ENCODE measurements at places on chromosomes 1 and 21.

DNA sequence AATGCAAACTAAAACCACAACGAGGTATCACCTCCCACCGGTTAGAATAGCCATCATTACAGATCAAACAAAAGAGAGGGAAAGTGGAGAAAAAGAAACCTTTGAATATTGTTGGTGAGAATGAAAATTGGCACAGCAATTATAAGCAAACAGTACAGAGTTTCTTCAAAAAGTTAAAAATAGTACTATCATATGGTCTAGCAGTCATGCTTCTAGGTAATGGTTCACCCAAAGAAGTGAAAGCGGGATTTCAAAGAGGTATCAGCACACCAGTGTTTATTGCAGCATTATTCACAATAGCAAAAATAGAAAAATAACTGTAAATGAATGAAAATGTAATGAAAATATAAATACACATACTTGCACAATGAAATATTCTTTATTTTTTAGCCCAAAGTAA lies 8.2 kb downstream of the OR2T10 start:
- DNase-seq = no peak

DNA sequence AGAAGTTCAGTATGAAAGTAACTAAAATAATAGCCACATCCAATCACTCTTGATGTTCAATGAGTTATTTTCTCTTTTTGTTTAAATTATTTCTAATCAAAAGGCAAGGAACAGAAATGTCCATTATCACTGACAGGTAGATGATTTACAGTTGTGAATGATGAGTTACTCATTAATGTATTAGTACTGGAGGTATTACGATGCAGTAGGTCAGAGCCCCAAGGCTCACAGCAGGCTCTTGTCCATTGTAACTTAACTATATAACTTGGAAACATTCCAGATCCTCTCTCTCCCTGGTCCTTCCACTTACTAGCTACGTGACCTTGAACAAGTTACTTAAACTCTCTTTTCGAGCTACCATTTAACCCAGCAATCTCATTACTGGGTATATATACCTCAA lies 39.5 kb downstream of the CRB1 start:
- no peak for DNase-seq

GRCh38 chr1:20125100-20125499 lies 5.8 kb upstream of the PLA2G2D start:
- DNase-seq = no peak

- no peak for DNase-seq
Observed at GRCh38 chr1:100354971-100355394, 2.7 kb downstream of the CDC14A start.

DNA sequence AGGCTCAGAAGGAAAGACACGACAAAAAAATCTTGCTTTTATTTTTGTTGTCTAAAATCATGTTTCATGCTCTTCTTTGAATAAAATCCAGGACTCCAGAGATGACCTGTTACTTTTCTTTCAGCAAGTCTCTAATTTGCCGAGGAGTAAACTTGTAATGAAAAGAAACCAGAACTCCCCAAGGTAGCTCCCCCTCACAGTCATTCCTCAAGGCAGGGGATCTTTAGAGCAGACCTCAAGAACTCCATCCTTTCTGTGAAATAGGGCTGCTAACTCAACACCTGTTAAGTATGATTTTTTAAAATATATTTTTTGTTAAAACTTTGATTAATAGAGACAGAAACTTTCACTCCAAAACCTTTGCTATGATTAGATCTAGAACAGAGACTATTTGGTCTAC lies 82.7 kb upstream of the ABCD3 start:
- DNase-seq = no peak

- DNase-seq = no peak
Observed at GRCh38 chr21:14099570-14099969, 111.2 kb downstream of the LIPI start.

DNA sequence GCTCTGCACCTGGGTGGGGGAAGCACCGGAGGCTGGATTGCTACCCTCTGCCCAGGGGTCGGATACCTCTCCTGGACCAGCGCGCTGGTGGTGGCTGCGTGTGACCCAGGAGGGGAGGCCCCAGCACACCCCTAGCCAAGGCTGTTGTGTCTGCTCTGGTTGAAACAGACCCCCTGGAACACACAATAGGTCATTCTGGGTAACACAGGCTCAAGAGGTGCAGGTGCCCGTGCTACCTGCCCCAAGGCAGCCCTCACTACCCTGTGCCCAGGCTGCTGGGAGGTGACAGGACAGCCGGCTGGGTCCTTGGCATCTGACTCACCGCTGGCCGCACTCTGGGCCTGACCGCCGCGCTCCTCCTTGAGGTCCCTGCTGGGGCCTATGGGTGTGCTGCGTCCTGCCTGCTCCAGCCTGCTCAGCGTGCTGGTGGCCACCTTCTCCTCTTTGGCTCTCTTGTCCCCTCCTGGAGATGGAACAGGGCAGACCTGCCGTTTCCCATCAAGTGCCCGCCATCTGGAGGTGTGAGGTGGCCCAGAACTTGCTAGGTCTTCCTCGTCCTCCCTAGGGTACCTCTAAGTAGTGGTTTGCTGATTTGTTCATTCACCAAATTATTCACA lies 30.0 kb downstream of the ZBTB17 start:
- DNase-seq = no peak

GRCh38 chr1:26084091-26084561 lies 16.7 kb upstream of the TRIM63 start:
- DNase-seq = no peak

- DNase-seq = no peak
Observed at GRCh38 chr1:229440851-229441537, 7.1 kb upstream of the ACTA1 start.

GRCh38 chr21:46559291-46559983 lies 45.4 kb downstream of the S100B start:
- no peak for DNase-seq

DNA sequence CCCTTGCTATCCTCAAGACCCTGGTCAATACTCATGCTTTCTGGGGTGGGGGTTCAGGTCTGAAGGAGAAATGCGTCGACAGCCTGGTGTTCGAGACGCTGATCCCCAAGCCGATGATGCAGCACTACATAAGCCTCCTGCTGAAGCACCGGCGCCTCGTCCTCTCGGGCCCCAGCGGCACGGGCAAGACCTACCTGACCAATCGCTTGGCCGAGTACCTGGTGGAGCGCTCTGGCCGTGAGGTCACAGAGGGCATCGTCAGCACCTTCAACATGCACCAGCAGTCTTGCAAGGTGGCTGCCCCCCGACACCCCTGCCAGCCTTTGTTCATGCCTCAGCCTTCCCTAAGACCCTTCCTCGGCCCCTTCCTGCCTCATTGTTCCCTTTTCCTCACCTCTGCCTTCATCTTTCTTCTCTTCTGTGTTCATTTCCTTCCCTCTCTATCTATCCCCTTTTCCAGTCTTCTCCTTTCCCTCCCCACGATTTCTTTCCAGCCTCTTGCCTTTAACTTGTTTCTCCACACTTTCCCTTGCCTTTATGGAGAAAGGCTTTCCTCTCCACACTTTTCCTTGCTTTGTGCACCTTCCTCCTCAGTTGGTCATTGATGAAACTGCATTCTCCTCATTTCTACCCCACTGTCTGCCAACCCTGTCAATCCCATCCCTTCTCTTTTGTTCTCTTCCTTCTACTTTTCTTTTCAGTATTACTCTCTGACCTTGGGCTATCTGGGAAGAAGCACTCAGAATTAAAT lies 18.3 kb upstream of the IPO9 start:
- no peak for DNase-seq

- no peak for DNase-seq
Observed at GRCh38 chr1:58862728-58863385, 79.0 kb upstream of the JUN start.

DNA sequence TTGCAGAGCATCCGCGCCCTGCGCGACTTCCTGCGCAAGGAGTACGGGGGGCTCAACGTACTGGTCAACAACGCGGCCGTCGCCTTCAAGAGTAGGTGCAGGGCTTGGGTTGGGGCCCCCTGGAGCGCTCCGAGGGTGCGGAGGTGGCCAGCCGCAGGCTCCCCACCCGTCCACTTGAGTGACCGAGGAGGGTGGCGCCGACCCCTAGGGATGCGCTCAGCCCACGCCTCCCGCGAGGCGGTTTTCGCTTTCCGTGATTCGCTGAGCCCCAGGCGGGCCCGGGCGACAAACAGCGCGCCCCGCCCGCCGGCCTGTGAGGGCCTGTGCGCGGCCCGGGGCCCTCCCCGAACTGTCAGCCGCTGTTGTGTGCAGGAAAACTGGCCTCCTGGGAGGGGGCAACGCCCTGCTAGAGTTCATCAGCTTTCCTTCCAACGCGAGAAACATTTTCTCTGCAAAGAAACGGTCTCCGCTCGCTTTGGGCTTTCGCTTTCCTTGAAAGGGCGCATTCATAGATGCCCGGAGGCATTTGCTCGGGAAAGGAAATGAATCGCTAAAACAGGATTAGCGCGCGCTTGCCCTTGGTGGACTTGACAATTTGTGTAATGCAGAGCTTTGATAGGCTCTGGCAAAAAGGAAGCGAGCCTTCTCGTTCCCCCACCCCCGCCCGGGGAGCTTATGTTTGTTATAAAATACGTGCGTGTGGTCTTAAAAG lies 668 bp downstream of the CBR3 start:
- no peak for DNase-seq

DNA sequence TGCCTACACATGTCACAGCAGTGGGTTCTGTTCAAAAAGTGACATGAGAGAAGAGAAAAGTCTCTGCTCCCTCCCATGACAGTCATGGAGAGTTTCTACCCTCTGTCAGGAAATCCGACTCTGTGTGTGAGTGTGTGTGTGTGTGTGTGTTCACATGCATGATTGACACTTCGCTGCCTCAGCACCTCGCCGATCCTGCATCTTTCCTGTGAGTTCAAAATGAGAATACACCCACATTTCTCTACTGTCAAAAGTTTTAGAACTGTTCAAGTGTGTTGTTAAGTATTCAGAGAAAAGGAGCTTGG lies 46.2 kb upstream of the COX20 start:
- no peak for DNase-seq

- DNase-seq = no peak
Observed at GRCh38 chr1:107365527-107366240, 224.8 kb downstream of the NTNG1 start.

GRCh38 chr1:234771642-234772344 lies 161.8 kb upstream of the IRF2BP2 start:
- no peak for DNase-seq

- no peak for DNase-seq
Observed at GRCh38 chr21:42384989-42385388, 10.9 kb downstream of the TMPRSS3 start.

GRCh38 chr21:34745557-34746255 lies 76.9 kb downstream of the CLIC6 start:
- DNase-seq = peak; percentile 22

DNA sequence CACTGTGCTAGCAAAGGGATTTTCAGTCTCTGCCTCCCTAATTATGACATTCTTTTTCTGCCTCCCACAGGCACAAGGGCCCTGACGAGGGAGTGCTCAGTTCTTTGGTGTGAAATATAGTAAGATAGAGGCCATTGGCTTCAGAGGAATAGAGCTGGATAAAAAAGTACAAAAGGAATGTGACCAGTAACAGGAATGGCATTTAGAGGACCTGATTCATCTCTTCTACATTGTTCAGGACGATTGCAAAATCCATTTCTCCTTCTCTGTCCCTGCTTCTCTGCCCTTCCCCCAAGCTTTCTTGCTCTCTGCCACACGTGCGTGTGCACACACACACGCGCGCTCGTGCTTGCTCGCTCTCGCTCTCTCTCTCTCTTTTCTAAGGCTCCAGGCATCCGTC lies 668.2 kb downstream of the KIF26B start:
- DNase-seq = no peak

DNA sequence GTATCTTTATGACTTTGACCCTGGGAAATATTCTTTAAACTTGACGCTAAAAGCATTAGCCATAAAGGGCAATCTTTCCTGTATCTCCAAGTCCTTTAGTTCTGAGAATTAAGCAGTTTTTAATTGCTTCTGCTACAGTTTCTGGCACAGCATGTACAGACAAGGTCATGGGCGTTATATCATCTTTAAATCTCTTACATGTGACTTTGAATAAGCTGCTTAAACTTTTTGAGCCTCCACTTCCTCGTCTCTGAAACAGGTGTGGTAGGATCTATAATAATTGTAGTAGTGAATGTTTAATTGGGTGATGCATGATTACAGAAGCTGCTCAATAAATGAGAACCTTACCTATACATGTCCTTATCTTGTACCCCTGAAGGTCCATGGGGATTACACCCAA lies 153.4 kb downstream of the PLA2G4A start:
- DNase-seq = no peak

- no peak for DNase-seq
Observed at GRCh38 chr1:151816548-151817352, 11.5 kb upstream of the LINGO4 start.

GRCh38 chr1:211828584-211829342 lies 1.8 kb downstream of the LPGAT1 start:
- no peak for DNase-seq

DNA sequence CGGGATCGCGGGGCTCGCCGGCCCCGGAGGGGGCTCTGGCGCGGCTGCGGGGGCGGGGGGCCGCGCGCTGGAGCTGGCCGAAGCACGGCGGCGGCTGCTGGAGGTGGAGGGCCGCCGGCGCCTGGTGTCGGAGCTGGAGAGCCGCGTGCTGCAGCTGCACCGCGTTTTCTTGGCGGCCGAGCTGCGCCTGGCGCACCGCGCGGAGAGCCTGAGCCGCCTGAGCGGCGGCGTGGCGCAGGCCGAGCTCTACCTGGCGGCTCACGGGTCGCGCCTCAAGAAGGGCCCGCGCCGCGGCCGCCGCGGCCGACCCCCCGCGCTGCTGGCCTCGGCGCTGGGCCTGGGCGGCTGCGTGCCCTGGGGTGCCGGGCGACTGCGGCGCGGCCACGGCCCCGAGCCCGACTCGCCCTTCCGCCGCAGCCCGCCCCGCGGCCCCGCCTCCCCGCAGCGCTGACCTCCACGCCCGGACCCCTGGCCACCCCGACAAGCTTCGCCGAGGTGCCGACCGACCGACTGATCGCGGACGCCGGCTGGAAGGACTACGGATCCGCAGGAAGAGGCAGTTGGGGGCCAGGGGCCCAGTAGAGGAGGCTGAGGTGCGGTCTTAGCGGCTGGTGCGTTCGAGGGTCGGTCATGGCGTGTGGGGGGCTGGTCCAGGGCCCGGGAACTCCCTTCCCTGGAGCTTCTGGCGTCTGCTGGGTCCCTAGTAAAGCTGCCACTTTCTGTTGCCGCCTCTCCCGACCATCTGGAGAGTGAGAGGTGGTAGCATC lies 711 bp downstream of the TRNP1 start:
- DNase-seq = no peak

- no peak for DNase-seq
Observed at GRCh38 chr1:27141266-27142003, 13.5 kb downstream of the SLC9A1 start.

- no peak for DNase-seq
Observed at GRCh38 chr1:217342105-217342504, 288.8 kb downstream of the GPATCH2 start.

DNA sequence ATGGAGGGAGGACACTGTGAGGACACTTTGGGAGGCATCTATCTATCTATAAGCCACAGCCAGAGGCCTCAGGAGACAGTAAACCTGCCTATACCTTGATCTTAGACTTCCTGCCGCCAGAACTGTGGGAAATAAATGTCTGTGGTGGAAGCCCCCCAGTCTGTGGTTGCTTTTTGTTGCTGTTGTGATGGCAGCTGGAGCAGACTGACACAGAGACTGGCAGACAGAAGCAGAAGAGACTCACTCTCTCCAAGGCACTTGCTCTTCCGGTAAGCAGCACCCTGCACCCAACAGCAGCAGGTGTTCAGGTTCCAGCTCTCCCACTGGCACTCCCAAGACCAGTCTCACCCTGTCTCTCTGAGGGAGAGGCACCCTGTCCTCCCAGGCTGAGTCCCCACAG lies 297.6 kb downstream of the TTLL7 start:
- DNase-seq = no peak

Data from thoracic aorta (tissue), 2 donors.